Stimulated activated CD8-positive, alpha-beta memory T cell treated with anti-CD3 and anti-CD28 coated beads, Interleukin-4, amount 100 ng/mL, for 4 hours (primary cell): ENCODE measurements at places on chromosomes 2 and 18.

- no peak for DNase-seq
Measured at GRCh38 chr2:242054406-242054805, 184.9 kb downstream of the RTP5 start.

GRCh38 chr2:102780467-102780866 is 18.6 kb downstream of the TMEM182 start:
- no peak for DNase-seq

DNA sequence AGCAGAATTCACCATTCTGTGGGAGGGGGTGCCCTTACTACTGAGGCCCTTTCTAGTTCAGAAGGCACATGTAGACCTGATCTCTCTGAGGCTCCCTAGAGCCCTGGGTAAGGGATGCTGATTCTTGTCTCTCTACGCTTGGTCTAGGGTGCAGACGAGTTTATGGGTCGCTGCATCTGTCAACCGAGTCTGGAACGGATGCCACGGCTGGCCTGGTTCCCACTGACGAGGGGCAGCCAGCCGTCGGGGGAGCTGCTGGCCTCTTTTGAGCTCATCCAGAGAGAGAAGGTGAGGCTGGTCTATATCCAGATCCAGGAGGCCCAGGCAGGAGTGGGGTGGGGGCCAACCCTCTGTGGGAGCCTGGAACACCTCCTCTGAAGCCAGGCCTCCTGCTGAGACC is 147.2 kb downstream of the DYSF start:
- DNase-seq: no peak

GRCh38 chr2:240595381-240596079 is 9.0 kb downstream of the CAPN10 start:
- no peak for DNase-seq

DNA sequence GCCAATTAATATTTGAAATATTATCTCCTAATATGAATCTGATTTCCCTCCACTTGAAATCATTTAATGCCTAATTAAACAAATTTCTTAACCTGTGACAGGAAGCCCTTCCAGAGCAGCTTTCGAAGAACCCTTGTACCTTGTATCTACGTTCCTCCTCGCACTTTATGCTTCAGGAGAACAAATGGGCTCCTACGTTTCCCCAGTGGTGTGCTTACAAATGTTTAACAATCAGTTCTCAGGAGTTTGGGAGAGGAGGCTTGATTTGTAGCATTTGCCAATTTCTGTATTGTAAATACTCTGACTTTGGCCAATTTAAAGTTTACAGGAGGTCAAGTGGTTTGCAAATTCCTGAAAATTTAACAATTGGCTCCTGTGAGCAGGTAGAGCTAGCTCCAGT is 327.8 kb downstream of the THSD7B start:
- DNase-seq: no peak

DNA sequence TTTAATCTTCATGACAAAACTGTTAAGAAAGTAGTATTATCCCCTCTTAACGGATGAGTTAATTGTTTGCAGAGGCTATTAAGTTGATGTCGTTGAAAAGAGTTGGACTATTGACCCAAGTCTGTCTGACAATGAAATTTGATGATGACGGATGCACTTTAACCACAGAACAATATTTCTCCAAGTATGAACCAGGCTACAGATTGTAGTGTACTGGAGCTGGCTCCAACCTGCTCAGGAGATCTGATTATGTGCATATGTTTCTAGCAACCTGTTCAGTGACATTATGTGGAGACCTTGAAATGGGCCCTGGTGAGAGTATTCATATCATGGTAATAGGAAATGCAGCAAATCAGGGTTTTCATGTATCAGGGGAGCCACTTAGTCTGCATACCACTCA is 174.1 kb downstream of the CDH7 start:
- no peak for DNase-seq

DNA sequence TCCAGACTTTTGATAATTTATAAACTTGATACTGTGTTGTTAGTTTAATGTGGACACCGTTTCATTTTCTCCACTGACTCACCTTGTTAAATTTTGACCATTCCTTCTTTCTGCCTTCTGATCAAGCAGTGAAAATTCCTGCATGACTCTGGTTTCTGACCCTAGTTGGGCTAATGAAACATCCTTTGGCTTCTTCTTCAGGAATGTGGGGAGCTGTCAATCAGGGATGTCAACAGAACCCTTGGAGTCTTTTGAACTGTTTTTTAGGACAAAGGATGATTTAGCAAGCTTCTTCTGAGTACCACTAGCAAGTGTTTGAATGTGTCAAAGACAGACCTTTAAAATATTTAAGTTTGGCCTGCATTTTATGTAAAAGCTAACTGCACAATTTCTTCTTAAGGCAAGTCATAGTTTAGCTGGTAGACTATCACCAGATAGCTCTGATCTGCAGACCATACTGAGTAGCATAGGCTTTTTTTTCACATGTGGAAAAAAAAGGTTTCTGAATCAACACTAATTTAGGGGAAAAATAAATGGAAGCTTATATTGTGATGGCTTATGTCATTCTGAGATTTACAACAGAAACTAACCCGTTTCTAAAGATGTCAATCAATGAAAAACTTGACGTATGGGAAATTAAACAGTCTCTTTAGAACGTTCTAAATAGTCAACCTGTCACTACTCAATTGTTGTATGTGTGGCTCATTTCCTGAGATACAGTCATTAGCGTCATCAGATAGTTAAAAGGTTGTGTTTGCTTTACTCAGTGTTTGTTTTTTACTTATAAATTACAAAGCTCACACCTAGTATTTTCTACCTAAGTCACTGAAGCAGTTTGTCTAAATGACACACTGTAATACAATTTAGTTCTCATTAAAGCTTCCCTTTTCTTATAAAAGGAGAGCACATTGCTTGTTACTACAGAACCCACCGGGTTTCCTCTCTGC is 311.4 kb downstream of the PTPRM start:
- DNase-seq: no peak

- DNase-seq: no peak
Measured at GRCh38 chr2:5616019-5616418, 76.2 kb upstream of the SOX11 start.

- DNase-seq: no peak
Measured at GRCh38 chr2:195368249-195369217, 288.5 kb upstream of the SLC39A10 start.

- no peak for DNase-seq
Measured at GRCh38 chr2:127405255-127405610, 13.0 kb upstream of the PROC start.

- DNase-seq: peak; percentile 44
Measured at GRCh38 chr2:218567797-218568189, 358 bp downstream of the USP37 start.

DNA sequence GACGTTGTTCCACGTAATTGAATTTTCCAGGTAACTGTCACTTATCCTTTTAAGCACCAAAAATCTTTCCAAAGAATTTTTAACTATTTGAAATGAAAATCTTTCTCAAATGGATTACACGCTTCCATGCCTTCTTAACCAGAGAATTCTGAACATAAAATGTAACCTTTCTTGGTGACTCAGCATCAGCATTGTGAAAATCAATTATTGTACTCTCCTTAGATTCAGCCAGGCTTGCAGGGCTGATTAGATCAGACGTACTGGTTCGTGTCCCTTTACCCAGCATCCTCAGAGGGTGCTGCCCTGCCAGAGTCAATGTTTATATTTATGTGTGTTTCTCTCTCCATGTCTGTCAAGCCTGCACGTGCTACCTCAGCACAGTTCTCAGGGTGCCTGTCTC is 623.9 kb downstream of the CNTNAP5 start:
- DNase-seq: no peak

DNA sequence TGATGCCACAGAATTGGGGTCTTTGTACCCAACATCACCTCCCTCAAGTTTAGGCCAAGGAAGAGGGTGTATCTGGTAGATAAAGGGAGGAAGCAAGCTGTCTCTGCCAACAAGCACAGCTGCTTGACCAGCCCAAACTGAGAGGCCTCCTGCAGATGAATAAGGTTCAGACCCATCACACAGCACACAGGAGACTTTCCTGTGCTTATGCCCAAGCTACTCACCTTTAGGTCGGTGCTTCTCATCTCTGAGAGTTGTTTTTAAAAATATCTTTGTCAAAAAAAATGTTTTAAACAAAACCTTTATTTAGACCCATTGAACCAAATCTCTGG is 24.7 kb upstream of the SP3 start:
- DNase-seq: no peak

GRCh38 chr2:129909651-129910418 is 69.6 kb upstream of the RAB6C start:
- no peak for DNase-seq

DNA sequence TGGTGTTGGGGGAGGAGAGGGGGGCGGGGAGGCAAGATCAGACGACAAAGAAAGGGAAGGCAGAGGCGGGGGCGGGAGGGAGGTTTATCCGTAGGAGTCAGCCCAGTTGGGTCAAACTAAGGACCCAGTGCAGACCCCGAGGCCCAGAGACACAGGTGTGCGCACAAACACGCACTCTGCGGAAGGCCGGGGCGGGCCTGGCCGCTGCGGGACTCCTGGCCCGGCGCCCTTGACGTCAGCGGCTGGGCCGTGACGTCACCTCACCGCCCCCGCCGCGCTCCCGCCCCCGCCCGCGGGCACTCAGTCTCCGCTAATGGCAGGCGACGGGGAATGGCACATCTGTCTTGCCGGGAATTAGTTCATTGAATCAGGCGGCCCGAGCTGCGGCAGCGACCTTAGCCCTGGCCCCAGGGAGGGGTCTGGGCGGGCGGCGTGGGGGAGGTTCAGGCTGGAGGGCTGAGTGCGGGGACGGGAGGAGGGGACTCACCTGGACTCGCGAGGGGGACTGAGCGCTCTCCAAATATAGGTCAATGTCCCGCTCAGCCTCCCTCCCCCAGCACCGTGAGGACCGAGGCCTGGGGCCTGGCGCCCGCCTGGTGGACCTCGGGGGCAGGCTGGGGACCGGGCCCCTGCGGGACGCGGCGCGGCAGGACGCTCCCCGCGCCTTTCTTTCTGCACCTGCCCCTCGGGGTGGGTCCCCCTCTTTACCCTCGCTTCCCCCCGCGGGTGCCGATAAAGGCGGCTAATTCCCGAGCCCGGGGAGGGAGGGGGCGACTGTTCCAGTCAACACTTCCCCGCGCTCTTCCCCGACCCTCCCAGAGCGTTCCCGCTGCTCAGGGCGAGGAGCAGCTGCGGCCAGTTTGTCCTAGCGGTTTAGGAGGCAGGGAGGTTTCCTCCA is 15.5 kb upstream of the ECEL1 start:
- DNase-seq: no peak

DNA sequence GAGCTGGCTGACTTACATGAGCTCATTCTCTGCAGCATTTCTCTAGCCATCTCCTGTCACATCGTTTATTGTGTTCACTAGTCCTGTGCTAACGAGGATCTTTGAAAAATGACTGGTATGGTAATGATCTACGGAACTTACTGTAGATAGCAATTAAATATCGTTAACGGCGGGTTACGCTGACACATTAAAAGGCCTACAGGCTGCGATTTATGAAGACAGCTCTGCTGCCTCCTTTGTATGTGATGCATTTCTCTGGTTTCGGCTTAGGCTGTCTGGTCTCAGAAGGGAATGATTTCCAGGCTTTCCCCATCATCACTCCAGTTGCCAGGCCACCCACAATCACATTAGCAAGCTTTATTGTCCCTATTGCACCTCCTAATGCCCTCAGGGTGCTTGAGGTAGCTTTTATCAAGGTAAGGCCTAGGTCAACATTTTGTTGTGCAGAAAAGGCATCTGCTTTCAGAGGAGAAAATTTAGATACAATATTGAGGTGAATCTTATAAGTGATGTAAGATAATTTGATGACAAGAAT is 284.4 kb downstream of the SOX11 start:
- DNase-seq: no peak

DNA sequence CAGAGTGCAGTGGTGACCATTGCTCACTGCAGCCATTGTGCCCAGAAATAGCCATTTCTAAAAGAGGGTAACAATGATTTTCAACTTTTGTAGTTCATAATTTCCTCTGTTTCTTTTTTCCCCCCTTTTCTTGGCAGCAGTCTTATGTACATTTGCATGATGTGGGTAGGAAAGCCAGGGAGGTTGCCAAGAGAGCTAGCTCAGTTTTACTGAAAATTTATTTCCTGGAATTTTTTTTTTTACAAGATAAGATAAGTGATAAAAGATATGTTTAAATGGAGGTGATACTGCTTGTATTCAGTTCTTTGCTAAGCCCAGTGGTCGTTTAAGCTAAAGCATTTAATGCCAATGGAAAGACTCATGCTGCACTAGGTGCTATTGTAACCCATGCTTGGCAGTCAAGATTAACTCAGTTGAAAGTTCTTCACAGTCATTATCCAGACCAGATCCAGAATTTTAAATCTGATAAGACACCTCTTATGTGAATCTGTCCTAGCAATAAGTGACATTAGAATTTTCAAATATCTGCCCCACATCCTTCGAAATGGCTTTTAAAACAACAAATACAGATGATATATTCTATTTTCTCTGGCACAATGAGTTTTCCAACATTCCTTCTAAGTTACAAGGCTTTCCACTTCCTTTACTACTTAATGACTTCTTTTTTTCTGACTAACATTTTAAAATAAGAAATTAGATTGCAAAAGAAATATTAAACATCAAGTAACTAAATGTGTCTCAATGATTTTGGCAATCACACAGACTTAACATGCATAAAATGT is 4.4 kb upstream of the ATP8B1 start:
- no peak for DNase-seq
